ENCODE measurements at places on chromosomes 3 and 15. TPM values are rescaled to one million over a fixed set of nuclear protein-coding genes. Genes with fewer than 3 reads are reported as not detected.

TF gene
- total RNA-seq: 0.20 TPM

MORC1 gene
- total RNA-seq: not detected

TFDP2 gene
- total RNA-seq: 21.9 TPM

LRTM1 gene
- not detected for total RNA-seq

GOLGA8N gene
- total RNA-seq: 6.8 TPM

SGO1 gene
- 0.83 TPM for total RNA-seq

CPN2 gene
- not detected for total RNA-seq

RBP2 gene
- total RNA-seq: not detected

ZNF774 gene
- total RNA-seq: 2.8 TPM

LRRC49 gene
- total RNA-seq: 10.4 TPM

GRK7 gene
- not detected for total RNA-seq

SHC4 gene
- total RNA-seq: 3.9 TPM
